ENCODE measurements at places on chromosomes 11 and 22.

DNA sequence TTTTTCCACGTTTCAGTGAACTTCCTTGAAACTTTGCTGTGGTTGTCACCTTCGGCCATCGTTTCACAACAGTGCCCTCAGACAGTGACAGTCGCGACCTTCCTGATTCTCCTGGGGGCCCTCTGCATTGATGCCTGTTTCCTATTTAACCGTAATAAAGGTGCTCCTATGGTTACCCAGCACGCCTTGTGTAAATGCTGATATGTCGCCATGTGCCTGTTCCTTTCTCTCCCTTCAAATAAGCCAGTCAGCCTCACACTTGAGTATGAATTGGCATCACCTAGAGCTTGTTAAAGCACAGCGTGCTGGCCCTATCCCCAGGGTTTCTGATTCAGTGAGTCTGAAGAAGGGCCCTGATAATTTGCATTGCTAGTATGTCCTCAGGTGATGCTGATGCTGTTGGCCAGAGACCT is 104.8 kb downstream of the MICAL2 start:
- no peak for DNase-seq

GRCh38 chr11:134202661-134203060 is 21.1 kb downstream of the NCAPD3 start:
- no peak for DNase-seq

GRCh38 chr22:40401981-40402406 is 31.6 kb downstream of the SGSM3 start:
- DNase-seq = no peak

DNA sequence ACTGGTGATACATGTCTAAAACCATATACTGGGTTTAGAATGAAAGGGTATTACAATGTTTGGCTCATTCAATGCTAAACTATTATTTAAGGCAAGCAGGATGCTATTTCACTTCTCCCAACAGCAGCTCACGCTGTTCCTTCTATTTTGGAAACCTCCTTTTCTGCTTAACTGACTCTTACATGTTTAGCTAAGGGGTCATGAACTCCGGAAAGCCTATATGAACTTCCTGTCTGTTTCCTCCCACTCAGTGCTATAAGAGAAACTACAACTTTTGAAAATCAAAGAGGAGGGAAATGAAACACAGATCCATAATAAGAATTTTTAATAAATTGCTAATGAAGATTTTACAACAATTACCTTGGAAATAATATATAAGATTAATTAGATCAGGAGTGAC is 30.9 kb downstream of the SLC36A4 start:
- no peak for DNase-seq

GRCh38 chr22:43637275-43638260 is 174.5 kb downstream of the EFCAB6 start:
- no peak for DNase-seq

DNA sequence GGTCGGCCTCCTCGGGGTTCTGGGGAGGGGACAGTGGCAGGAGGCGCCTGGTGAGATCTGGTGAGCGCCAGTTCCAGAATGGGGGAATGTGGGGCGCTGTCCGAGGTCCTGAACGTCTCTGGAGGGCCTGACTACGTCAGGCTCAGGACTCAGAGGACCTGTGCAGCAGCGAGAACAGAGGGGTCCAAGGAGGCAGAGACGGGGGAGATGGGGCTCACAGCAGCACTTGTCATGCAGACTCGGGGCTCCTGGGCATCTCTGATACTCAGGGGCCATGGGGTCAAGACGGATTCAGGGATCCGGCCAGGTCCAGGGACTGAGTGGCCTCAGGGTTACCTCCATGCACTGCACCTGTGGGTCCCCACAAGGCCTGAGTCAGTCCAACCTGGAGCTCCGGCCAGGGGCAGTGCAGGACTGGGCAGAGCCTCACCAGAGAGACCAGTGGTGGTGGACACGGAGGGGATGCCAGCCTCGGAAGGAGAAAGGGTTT is 92.2 kb downstream of the BRD1 start:
- no peak for DNase-seq

GRCh38 chr11:17610085-17610894 is 63.2 kb downstream of the OTOG start:
- DNase-seq = no peak

GRCh38 chr11:536841-537621 is at the start of gene LRRC56:
TSS of gene LRRC56 (plus strand) at chr11:537527. CDS start at chr11:540685, 3,158 bp downstream.
- DNase-seq = peak; percentile 85

- peak; percentile 51 for DNase-seq
These were observed at the start of gene RAB36 for GRCh38 chr22:23144932-23145877. TSS of gene RAB36 (plus strand) at chr22:23145477. CDS start at chr22:23146617, 1,140 bp downstream.

GRCh38 chr11:91257667-91258066 is 967.0 kb upstream of the FAT3 start:
- DNase-seq = no peak

DNA sequence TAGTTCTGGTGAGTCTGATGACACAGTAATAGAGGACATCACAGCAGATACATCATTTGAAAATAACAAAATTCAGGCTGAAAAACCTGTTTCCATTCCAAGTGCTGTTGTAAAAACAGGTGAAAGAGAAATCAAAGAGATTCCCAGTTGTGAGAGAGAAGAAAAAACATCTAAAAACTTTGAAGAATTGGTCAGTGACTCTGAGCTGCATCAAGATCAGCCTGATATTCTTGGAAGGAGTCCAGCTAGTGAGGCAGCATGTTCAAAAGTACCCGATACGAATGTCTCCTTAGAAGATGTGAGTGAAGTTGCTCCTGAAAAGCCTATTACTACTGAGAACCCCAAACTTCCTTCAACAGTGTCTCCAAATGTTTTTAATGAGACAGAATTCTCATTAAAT is 38.7 kb downstream of the RTN3 start:
- DNase-seq = no peak

DNA sequence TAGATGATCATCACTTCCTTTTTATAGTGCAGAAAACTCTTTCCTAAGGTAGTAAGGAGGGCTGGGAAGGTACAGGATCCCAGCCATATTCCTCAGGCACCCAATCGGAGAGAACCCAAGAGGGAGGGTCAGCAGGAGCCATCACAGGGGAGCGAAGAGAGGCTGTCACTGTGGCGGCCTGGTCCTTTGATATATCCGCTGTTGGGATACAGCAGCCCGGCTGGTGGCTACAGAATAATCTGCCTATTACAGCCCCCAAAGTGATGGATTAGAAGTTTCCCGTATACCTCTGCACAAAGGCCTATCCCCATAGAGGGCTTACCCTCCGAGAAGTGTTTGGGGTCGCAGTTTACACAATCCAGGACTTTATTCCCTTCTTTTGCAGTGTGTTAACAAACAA is 48.5 kb downstream of the OR4D9 start:
- DNase-seq = no peak

GRCh38 chr22:21818487-21819182 is 48.8 kb downstream of the MAPK1 start:
- DNase-seq = no peak

DNA sequence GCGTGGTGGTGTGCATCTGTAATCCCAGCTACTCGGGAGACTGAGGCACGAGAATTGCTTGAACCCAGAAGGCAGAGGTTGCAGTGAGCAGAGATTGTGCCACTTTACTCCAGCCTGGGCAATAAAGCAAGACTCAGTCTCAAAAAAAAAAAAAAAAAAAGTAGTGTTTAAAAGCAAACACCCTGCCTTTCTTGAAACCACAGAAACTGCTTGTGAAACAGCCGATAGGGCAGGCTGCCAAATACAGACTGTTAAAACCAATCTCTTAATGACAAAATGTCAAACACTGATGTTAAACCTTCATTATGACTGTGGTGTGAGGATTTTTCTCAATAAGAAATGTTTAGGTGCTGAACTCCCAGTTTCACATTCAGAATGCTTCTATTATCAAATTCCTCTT is 27.3 kb downstream of the MARK2 start:
- peak; percentile 46 for DNase-seq

GRCh38 chr11:102452461-102453301 is at the start of gene TMEM123:
TSS of gene TMEM123 (minus strand) at chr11:102452765. CDS start at chr11:102452623, 142 bp downstream.
- DNase-seq = peak; percentile 74

GRCh38 chr11:61128947-61129638 is 26.8 kb downstream of the CD5 start:
- DNase-seq = no peak

DNA sequence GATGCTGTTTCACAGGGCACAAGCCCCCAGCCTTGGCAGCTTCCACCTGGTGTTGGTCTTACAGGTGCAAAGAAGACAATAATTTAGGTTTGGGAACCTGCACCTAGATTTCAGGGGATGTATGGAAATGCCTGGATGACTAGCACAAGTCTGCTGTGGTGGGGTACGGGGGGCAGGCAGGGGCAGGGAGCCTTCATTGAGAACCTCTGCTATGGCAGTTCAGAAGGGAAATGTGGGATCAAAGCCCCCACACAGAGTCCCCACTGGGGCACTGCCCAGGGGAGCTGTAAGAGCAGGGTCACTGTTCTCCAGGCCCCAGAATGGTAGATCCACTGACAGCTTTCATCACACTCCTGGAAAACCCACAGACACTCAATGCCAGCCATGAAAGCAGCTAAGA is 686.5 kb downstream of the FAM181B start:
- no peak for DNase-seq

DNA sequence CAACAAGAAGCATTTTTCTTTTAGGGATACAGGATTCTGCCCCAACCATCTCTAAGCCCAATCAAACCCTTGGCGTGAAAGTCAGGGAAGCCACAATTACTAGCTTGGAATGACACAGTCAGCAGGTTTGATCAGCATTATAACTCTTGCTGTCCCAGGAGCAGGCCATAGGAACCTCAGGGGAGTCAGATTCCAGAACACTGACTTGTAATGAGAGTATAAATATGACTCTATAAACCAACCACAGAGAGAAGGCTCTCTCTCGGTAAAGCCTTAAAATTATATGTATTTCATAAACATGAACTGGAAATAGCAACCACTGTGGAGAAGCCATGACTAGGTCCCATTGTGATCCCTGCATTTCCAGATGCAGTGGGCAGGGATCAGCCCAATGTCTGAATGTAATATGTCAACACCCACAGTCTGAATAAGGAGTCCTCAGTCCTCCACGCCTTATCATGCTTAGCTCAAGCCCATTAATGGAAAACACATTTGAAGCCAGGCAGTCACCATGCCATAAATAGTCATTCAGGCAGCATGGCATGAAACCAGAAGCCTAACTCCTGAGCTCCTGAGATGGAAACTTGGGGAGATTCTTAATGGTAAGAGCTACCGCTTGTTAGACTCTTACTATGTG is 99.1 kb upstream of the MTNR1B start:
- DNase-seq = no peak

GRCh38 chr22:23280356-23281052 is 100.2 kb downstream of the BCR start:
- DNase-seq = no peak

GRCh38 chr11:66315921-66316811 is 678 bp downstream of the CD248 start:
- no peak for DNase-seq

- DNase-seq = no peak
These were observed 1.9 kb upstream of the ROBO4 start for GRCh38 chr11:124899383-124900145.

DNA sequence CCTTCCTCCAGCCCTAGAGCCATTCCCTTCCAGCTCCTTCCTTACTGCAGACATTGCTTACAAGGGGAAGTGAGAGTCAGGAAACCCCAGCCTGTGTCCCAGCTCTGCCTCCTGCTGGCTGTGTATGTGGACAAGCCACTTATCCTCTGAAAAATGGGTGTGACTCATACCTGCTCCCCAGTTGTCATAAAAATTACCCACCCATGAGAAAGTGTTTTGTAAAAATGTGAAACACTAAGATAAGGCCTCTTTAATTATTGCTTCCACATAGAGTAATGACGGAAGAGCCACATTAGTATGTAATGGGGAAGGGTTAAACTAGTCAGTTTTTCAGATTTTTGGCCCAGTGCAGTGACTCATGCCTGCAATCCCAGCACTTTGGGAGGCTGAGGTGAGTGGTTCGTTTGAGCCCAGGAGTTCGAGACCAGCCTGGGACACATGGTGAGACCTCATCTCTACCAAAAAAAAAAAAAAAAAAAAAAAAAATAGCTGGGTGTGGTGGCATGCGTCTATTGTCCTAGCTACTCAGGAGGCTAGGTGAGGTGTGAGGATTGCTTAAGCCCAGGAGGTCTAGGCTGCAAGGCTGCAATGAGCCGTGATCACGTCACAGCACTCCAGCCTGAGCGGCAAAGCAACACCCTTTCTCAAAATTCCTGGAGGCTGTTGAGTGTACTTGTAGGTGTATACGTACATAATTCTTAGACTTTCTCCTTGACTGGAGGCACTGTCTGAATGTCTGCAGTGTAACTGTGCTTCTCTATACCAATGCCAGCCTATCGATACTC is 84.9 kb downstream of the CTTN start:
- DNase-seq = no peak
